ENCODE measurements at places on chromosomes 6 and 20. TPM values are rescaled to one million over a fixed set of nuclear protein-coding genes. Genes with fewer than 3 reads are reported as not detected.

The CGA gene
- not detected for total RNA-seq

The SLC25A27 gene
- 12.9 TPM for total RNA-seq

The TP53TG5 gene
- total RNA-seq, result not detected

The CENPQ gene
- 3.1 TPM for total RNA-seq

The FAXC gene
- not detected for total RNA-seq

The VGLL2 gene
- not detected for total RNA-seq

The AHI1 gene
- total RNA-seq, result 30.7 TPM

The SLCO4A1 gene
- total RNA-seq, result 44.4 TPM

The SLC26A8 gene
- total RNA-seq, result 0.35 TPM

The TMEM74B gene
- 0.42 TPM for total RNA-seq

The GPR63 gene
- total RNA-seq, result 0.32 TPM

The GHRH gene
- total RNA-seq, result not detected

The PNPLA1 gene
- 0.32 TPM for total RNA-seq

The HM13 gene
- total RNA-seq, result 186 TPM

The TMEM170B gene
- 13.5 TPM for total RNA-seq

The OPRM1 gene
- total RNA-seq, result not detected
